Posterior cingulate gyrus (tissue), 11 donors: ENCODE measurements at places on chromosomes 11 and 22.

DNA sequence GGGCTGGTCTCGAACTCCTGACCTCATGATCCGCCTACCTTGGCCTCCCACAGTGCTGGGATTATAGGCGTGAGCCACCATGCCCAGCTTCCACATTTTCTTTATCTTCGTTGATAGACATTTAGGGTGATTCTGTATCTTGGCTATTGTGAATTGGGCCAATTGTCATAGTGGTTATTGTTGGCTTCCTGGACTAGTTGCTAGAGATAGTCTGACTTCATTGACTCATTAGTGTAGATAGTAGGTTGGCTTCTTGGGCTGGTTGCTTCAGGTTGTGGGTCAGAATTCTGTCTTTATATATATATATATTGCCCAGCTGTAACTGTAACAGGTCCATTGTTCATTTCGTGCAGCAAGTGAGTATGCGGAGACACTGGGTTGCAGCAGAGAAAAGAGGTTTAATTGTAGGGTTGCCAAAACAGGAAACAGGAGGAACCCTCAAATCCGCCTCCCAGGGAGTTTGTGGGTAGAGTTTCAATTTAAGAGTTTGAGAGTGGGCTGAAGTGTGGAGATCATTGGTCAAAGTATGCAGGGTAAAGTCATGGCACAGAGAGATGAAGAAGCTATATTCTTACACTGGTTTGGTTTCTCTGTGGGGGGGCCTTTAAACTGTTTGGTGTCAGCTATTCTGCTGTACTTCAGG is 22.0 kb downstream of the ATG13 start:
- DNase-seq: no peak

DNA sequence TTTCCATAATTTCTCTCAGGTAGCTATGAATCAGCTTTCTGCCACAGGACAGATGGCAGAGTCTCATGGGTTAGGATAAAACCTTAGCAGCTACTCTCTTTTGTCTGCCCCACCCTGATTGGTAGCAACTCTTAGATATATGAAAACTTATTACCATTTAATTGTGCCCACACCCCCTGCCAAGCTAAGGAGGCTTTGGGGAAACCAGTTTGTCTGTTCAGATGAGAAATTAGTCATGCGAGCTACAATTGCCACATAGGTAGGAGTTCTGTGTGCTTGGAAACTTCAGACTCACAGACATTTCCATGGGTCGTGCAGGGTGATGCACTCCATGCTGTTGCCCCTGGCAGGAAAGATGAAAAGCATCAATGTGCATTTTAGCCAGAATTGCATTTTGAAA is 39.9 kb downstream of the CD44 start:
- no peak for DNase-seq

DNA sequence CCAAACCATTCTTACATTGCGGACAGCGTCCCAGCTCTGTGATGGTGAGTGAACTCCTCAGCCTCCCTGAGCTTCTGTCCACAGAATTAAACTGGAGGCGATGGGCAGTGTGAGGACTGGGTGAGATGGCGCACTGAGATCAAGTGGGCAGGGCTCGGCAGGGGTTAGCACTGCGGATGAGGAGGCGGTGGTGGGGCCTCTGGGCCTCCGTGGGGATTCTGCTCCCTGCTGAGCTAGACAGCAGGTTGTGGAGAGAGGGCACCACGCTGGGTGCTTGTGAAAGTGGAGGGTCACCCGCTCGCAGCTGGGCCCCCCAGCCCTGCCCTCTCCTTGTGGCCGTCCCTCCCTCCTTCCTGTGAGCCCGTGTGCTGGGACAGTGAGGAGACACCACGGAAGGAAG is 25.6 kb upstream of the PARVG start:
- DNase-seq: no peak

- DNase-seq: peak; percentile 89
Measured at GRCh38 chr22:37696657-37697537, at the start of gene TRIOBP. TRIOBP (plus strand) TSS chr22:37697048; CDS start chr22:37701366, 4,318 bp downstream.

DNA sequence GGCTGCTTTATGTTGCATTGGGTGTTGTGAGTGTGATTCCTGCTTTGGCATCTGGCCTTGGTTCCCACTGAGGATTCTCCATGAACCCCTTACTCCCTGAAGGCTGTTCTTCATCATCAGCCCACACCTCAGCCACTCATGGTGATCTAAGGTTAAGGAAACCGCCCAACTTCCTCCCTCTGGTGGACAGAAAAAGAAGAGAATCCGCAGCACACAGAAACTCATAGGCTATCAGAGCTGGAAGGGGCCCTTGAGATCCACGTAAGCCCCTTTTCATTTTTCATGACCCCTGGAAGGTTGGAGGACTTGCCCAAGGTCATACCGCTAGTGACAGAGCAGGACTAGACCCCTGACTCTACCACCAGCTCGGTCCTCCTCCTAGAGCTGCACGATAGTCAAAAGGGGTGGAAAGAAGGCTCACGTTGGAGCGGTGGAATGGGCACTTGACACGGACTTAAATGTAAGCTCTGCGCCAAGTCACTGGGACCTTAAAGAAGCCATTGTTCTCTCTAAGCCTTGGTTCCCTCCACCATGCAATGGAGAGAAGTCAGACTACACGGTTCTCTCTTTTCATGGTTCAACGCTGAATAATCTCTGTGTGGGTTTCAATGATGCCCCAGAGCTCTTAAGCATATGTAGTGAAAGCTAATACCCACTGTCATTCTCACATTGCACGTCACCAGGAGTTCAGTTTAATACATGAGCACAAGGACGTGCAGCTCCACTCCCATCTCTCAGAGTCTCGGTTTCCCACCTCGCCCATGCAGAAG is 83.6 kb upstream of the CRTAM start:
- no peak for DNase-seq
